Coronary artery (tissue), 2 donors: ENCODE measurements at places on chromosomes 5 and 9.

- no peak for DNase-seq
These were observed 43.3 kb downstream of the RPS23 start for GRCh38 chr5:82234885-82235284.

- DNase-seq = no peak
These were observed 148.5 kb downstream of the BNC2 start for GRCh38 chr9:16721972-16722371.

DNA sequence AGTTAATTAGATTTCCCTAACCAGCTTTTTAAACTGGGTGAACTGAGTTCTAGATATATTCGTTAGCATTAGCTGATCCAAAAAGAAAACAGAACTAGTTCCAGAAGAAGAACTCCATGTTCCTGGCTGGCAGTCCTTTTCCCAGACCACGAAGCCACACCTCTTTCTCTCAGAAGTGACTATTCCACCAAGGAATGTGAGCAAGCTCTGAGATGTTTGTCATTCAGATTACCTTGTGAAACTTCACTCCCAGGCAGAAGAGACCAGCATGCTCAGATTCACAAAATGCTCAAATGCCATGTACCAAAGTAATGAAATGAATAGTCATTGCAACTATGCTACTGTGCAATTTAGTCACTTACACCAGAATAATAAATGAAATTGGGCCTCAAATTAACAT lies 4.4 kb upstream of the SSBP2 start:
- peak; percentile 80 for DNase-seq

DNA sequence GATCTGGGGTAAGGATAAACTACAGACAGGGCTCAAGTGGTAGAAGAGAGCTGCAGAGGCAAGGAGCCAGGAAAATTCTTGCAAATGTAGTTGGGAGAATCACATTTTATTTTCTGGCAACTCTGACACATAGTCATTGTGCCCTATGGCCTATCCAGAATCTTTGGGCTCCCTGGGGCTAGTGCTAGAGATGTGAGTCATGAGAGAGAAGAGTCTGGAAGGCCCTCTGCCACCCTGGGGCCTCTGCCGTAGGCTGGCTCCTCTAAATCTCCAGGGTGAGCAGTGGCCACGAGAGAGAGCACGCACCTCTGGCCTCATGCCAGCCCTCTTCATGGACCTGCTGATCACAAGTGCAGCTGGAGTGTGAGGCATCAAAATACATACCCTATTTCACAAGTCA lies 74.3 kb upstream of the SSBP2 start:
- DNase-seq = no peak

DNA sequence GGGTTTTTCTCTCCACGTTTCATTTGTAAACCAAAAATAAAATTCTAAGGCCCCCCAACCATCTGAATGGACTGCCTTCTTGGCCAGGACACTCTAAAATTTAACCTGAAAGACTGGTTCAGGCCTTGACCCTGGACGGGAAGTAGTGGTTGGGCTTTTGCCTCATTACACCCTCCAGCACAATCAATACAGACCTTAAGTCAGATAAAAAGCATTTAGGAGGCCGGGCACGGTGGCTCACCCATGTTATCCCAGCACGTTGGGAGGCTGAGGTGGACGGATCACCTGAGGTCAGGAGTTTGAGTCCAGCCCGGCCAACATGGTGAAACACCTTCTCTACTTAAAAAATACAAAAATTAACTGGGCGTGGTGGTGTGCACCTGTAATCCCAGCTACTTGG lies 91.6 kb upstream of the PPP1R26 start:
- DNase-seq = no peak

DNA sequence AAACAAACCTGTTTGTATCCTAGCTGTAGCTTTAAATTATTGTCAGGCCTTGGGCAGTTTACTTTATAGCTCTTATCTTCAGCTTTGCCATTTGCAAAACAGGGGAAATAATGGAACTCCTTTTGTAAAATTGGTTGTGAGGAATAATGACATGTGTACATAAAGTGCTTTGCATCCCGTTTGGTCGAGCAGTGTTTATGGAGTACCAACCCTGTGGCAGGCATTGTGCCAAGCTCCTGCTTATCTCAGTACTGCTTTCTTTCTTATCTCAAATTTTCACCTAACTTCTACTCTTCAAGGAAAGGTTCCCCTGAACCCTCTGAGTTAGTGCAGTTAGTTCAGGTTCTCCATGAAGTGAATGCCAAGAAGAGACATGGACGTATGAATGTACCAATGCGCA lies 9.4 kb upstream of the TENT2 start:
- no peak for DNase-seq

DNA sequence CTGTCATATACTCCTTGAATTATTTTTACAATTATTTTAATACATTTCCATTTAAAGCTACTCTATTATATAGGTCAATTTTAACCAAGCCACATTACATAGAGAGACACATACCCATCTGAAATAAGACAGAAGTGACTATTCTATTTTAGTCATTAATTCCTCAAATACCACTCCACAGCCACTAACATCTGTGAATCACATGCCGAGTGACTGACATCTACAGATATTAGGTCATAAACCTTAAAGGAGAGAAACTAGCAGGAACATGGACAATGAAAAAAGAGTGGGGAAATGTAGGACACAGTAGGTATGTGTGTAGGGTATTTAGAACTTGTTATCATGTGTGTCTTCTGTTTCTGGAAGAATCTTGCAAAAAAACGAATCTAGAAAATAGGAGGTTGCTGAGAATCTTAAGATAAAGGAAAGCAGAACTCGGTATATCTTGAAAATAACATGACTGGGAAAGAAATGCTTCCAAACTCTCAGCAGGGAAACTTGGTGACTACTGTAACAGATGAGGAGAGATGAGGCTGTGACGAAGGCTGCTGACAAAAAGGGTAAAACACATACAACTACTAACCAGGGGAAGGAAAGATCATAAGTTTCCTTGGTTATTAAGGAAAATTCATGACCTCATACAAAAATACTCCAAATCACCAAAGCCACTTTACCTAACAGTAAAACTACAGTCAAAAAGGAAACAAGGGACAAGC lies 84.6 kb downstream of the PLPP1 start:
- DNase-seq = no peak

DNA sequence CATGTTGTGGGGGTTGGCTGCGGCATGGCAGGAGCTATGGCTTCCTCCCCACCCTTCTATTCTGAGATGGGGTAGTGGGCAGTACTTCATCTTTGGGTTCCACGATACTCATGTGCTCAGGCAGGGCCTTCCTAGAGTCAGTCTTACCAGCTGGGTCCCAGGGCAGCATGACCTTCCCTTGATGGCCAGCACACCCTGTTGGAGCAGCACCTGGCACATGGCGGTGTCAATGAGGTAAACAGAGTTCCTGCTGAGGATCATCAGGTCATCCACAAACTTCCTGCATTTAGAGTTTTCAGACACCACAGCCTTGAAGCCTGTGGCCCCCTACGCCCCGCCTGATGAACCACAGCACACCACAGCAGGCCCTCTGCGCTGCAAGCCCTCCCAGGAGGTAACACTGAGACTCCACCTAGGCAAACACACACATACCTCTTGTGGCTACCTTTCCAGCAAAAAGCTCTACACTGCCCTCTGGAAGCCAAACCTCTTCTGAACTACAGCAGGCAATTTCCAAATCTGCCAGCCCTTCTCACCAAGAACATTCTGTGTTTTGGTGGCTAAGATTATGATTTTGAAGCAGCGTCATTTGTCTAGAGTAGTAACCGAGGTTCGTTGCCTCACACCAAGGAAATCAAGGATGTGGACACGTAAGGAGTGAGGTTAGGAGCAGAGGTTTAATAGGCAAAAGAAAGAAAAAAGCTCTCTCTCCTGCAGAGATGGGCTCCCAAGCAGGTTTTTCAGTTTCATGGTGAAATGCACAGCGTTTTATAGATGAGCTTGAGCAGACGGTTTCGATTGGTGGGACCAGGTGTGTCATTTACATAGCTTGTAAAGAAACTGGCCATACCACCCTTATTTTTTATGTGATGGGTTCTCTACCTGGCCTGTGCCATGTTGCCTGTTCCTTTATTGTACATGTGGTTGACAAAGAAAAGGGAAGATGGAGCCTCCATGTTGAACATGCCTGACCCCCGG lies 20.3 kb upstream of the TMEM174 start:
- DNase-seq = no peak

DNA sequence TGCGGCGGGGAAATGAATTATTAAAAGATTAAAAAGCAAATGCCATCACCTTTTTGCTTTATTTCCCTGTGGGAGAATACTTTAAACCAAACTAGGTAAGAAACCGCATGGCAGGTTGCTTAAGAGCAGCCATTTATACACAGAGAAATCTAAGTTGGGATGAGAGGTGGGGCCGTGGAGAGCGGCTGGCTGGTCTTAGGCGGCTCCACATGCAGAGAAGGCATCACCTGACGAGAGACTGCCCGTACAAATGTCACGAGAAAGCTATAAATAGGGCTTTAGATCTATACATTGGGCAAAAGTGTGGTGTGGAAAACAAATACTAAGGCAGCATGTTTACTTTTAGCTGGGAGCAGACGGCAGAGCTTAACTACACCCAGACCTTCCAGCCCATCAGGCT lies 39.4 kb downstream of the MED27 start:
- no peak for DNase-seq

DNA sequence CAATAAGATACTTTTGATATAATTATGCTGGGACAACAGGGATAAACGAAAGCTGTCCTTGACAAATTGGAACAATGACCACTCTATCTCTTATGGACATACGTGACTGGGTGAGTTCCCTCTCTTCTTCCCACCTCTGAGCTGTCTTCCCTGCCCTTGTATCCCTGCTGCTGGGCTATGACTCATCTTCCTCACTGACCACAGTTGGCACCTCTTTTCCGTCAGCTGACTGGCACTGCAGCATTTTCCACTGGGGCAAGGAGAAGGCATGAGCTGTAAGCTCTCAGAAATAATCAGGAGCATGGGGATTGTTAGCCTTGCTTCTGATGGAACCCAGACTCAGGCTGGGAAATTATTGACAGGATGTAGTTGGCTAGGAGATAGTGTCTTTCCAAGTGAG lies 48.7 kb downstream of the PCSK1 start:
- DNase-seq = no peak

GRCh38 chr9:71025728-71026127 lies 95.7 kb downstream of the TRPM3 start:
- DNase-seq = no peak

DNA sequence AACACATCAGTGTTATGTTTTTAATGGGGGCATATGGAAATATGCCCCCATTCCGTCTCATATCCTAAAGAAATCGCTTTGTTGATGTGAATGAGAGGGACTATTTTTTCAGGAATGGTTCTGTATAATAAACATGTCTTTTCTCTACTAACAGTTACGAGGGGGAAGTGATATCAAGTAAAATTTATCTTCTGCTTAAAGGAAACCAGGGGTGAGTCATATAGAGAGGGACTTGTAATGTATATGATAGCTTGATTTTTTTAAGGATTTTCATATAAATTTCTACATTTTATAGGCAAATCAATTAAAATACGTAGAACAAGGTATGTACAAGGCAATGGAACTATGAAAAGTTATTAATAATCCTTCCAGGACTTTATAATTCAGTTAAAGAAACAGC lies 207.1 kb downstream of the SEMA5A start:
- no peak for DNase-seq

DNA sequence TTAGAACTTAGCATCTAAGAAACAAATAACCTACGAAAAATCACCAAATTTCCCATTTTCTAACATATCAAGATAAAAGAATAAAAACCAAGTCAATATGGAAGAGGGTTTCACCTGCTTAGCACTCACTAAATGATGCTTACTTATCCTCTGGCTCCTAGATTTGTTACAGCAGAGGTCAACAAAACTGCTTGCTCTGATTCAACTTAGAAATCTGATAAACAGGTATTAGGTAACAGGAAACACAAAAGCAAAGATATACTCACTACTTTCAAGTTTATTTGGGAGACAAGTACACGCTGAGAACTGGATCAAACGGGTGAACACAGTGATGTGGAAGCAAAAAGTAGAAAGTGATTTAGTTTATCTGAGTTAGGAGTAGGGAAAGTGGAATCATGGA lies 235.7 kb upstream of the TARS1 start:
- DNase-seq = no peak

GRCh38 chr9:76803083-76803482 lies 38.8 kb downstream of the PCA3 start:
- no peak for DNase-seq

DNA sequence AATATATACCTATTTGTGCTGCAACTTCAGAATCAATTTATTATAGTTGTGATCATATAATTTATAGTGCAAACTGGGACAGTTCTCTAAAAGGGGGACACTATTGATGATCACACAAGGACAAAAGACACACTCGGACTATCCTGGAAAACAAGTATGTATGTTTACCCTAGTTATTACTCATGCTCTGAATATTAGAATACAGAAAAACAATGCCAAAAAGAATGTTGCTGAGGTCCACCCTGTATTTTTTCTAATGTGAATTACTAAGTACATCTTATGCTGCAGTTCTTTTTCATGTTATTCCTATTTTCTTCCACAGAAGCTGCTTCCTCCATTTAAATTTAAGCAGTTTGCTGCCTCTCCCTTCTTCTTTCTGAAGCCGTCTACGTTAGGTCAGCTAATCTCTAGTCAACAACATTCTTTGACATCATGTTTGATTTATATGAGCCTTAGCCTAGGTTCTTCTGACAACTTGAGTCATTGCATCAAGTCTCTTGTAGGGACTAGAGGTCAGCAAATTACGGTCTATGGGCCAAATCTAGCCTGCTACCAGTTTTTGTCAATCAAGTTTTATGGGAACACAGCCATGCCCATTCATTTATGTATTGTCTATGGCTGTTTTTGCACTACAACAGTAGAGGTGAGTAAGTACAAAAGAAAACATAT lies 40.1 kb upstream of the PPP3R2 start:
- no peak for DNase-seq

DNA sequence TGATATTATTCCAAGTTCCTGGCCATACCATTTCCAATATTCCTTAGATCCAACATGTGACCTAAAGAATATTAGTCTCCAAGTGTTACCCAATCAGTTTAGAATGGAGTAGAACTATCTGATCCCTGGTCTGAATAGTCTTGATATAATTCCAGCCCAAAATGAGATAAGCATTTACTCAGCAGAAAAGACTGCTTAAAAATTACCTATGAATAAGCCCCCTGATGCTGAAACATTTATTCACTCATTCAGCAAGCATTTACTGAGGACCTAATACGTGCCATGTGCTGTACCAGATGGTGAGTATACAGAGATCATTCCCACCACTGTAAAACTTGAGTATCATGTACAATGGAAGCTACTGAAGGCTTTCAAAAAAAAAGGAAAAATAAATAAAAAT lies 157.0 kb downstream of the FAM114A2 start:
- no peak for DNase-seq

GRCh38 chr9:91033797-91034196 lies 232.2 kb downstream of the SYK start:
- DNase-seq = peak; percentile 67

DNA sequence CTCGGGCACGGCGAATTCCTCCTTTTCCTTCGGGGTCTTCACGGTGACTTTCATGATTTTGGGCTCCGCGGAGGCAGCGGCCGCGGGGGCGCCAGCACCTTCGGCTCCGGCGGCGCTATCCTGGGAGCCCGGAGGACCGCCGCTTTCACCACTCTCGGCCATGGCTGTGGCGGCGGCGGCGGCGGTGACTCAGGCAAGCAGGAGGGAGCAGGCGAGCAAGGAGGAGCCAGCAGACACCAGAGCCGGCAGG lies 315 bp downstream of the UBQLN1 start:
- DNase-seq = peak; percentile 92
